ENCODE measurements at places on chromosomes 1 and 21.

GRCh38 chr1:46171871-46172270 lies 3.0 kb upstream of the TSPAN1 start:
- no peak overlapping the region for H3K4me3 ChIP-seq
- no peak for DNase-seq
- no peaks in the 10 kb centered on the region for H3K36me3 ChIP-seq
- H3K27me3 ChIP-seq: no peaks in the 10 kb centered on the region
- H3K4me1 ChIP-seq: peaks cover 35% of the 10 kb centered on the region
- no peak overlapping the region for H3K27ac ChIP-seq

DNA sequence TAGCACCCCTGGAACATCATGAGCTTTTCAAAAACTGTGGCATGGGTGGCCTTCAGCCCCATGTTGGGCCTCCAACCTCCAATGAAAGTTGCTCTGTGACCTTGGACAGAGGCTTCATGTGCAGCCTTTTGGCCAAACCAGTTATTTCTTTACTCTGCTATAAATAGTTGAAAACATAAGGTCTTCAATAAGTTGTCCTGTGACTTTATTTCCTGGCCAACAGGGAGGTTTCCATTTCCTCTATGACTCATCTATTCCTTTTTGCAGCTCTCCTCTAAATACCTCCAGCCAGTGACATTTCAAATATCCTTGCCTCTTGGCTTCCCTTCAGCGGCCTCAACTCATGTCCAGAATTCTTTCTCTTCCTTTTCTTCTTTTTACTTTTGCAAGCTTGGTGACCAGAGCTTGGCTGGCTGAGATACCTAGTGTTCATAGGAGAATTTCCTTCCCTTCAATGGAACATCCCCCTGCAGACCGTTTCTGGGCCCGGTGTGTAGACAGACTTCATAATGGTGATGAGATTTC lies 22.7 kb upstream of the TRIM67 start:
- H3K4me3 ChIP-seq: no peak overlapping the region
- no peak overlapping the region for H3K27ac ChIP-seq
- no peak for DNase-seq

GRCh38 chr1:232428036-232428645 lies 201.8 kb downstream of the SIPA1L2 start:
- H3K27ac ChIP-seq: no peak overlapping the region
- H3K27me3 ChIP-seq: no peaks in the 10 kb centered on the region
- no peaks in the 10 kb centered on the region for H3K4me1 ChIP-seq
- H3K36me3 ChIP-seq: no peaks in the 10 kb centered on the region
- DNase-seq: no peak
- H3K4me3 ChIP-seq: no peak overlapping the region

DNA sequence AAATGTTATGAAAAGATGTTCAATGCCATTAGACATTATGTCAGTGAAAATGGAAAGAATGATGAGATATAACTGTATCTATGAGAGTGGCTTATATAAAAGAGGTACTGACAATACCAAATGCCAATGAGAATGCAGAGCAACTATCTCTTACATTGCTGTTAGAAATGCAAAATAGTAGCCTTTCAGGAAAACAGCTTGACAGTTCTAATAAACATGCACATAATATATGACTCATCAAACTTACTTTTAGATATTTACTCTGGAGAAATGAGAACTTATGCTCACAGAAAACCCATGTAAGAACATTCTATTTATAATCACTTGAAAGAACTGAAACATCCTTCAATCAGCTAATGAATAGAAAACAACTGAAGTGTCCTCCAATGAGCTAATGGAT lies 996.7 kb upstream of the ADGRL4 start:
- H3K27ac ChIP-seq: no peak overlapping the region
- no peaks in the 10 kb centered on the region for H3K4me1 ChIP-seq
- DNase-seq: no peak
- H3K4me3 ChIP-seq: no peak overlapping the region

- no peak overlapping the region for H3K27ac ChIP-seq
- no peak overlapping the region for H3K4me3 ChIP-seq
- no peaks in the 10 kb centered on the region for H3K4me1 ChIP-seq
- DNase-seq: no peak
- no peaks in the 10 kb centered on the region for H3K36me3 ChIP-seq
- H3K27me3 ChIP-seq: no peaks in the 10 kb centered on the region
These were observed 476.5 kb downstream of the BRINP3 start for GRCh38 chr1:190001187-190001586.

DNA sequence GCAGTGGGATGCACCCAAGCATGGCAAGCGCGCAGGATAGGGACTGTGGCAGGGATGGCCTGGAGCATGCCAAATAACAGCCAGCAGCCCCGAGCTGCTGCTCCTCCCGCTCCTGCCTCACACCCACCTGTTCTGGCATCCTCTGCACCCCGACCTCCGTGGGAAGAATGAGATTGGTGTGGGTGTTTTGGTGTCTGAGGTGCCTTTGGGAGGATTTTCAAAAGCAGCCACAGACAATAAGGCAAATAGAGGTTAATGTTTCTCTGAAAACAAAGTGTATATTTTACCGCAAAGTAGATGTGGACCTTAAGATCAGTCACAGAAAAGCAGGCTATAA lies 35.5 kb downstream of the IGFN1 start:
- no peaks in the 10 kb centered on the region for H3K27me3 ChIP-seq
- no peak overlapping the region for H3K27ac ChIP-seq

GRCh38 chr1:203597331-203598090 lies 29.1 kb upstream of the ATP2B4 start:
- DNase-seq: no peak
- H3K4me3 ChIP-seq: no peak overlapping the region
- no peak overlapping the region for H3K27ac ChIP-seq
- H3K27me3 ChIP-seq: no peaks in the 10 kb centered on the region
- no peaks in the 10 kb centered on the region for H3K4me1 ChIP-seq

DNA sequence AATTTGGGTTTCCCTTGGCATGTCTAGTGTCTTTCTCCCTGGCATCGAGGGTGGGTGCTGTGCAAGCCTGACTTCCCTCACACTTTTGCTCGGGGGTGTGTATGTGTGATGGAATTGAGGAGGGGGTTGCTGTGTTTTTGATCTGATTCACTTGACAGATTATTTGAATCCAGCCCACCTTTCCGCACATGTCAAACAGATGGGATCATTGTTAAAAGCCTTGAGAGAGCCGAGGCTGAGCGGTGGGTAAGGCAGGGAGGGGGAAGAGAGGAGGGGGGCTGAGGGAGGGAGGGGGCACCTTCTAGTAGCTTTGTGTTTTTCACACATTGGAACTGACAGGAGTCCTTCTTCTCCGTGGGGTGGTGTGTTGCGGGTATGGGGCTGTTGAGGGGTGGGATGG lies 90.0 kb downstream of the PAPPA2 start:
- H3K27ac ChIP-seq: no peak overlapping the region
- no peaks in the 10 kb centered on the region for H3K36me3 ChIP-seq
- no peaks in the 10 kb centered on the region for H3K27me3 ChIP-seq
- H3K4me1 ChIP-seq: no peaks in the 10 kb centered on the region
- no peak overlapping the region for H3K4me3 ChIP-seq

DNA sequence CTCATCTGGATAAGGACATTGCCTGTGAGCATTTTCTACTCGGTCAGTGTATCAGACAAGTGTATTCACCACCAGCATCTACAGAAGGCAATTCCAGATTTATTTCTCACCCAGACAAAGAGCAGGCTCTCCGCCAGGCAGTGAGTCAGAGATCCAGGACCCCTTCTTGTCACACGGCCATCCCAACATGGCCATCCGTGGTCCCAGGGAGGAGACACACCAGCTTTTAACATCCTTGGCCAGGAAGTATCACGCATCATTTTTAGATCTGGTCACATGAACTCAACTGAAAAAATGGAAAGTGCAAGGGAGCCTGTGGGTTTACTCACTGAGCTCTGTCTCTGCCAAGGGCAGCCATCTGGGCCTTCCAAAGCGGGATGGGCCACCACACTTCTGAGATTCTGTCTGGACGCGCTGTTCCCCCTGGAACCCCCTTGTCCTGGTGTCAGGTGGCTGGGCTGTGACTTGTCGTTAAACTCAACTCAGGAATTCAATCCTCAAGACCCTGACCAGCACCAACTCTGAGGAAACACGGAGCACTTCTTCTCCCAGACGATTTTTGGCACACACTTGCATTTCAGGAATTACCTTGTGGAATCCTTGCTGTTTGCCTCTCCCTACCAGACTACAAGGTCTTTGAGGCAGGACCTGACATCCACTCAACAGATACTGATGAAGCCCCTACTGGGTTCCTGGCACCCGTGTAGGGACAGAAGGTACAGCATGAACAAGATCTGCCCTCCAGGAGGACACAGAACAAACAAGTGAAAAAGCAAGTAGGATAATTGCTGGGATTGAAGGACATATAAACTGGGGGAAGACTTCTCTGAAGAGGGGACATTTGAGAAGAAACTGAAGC lies 21.6 kb upstream of the CCSAP start:
- no peak for DNase-seq
- no peaks in the 10 kb centered on the region for H3K4me1 ChIP-seq
- no peaks in the 10 kb centered on the region for H3K36me3 ChIP-seq

DNA sequence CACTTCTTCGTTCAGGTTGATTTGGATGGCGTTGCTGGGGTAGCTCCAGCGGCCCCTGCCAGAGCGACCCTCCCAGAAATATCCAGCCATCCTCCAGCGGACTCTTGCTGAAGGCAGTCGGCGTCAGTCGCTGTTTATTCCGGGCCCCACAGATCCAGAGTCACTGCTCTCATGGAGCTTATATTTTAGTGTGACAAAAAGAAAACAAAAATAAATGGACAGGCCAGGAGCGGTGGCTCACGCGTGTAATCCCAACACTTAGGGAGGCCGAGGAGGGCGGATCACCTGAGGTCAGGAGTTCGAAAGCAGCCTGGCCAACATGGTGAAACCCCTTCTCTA lies 791 bp upstream of the CFAP298 start:
- peak overlapping the region; percentile 77 for H3K4me3 ChIP-seq
- DNase-seq: no peak
- H3K36me3 ChIP-seq: peaks cover 3% of the 10 kb centered on the region
- H3K27ac ChIP-seq: peak overlapping the region; percentile 77

DNA sequence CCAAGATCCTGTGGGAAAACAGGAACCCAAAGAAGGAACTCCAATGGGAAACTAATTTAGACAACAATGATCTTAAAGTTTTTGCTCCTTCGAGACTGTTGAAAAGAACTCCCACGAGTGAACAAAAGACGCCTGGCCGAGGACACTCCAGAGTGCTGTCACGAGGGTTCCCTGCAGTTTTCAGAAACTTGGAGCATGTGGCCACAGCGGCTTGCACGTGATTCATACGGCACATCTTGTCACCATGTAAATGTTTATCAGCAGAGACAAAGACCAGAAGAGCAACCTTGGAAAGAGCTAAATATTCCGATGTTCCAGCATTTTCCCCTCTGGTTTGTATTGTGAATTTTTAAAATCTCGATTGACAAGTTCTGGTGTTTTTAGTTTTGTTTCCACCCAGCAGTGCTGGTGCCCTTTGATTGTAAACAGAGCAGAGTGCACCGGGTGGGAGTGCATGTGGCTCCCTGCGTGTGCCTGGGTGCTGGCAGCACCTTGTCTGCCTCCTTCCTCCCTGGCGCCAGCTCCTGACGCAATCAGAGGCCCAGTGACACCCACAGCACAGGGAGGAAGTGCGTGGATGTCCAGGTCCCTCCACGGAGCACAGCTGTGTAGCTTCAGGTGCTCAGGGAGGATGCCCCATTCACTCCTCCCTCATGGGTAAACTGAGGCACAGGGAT lies 23.0 kb downstream of the LRRC3 start:
- no peaks in the 10 kb centered on the region for H3K36me3 ChIP-seq
- no peak overlapping the region for H3K4me3 ChIP-seq
- H3K4me1 ChIP-seq: no peaks in the 10 kb centered on the region

DNA sequence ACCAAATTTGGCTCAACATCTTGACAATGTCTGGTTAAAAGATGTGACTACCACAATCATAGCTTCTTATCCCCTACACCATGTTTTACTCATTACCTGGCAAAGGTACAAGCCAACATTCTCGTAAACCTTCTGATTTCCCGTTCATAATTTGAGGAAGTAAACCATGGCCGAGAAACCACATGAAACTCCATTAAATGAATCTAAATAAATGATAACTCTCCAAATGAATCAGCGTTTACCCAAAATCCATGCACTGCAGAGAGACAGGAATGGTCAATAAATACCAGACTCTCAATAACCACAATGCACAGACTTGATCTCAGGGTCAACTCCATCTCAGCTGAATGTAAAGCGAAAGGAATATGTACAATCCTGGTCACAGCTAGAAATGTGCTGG lies 125.2 kb downstream of the TYW3 start:
- no peak overlapping the region for H3K4me3 ChIP-seq
- H3K27ac ChIP-seq: no peak overlapping the region
- DNase-seq: no peak
- H3K4me1 ChIP-seq: no peaks in the 10 kb centered on the region
- H3K36me3 ChIP-seq: no peaks in the 10 kb centered on the region
- H3K27me3 ChIP-seq: no peaks in the 10 kb centered on the region
